ENCODE measurements at places on chromosomes 3 and 15.
A peak's percentile ranks its signal among the peaks of the same experiment; 100 is the strongest.

DNA sequence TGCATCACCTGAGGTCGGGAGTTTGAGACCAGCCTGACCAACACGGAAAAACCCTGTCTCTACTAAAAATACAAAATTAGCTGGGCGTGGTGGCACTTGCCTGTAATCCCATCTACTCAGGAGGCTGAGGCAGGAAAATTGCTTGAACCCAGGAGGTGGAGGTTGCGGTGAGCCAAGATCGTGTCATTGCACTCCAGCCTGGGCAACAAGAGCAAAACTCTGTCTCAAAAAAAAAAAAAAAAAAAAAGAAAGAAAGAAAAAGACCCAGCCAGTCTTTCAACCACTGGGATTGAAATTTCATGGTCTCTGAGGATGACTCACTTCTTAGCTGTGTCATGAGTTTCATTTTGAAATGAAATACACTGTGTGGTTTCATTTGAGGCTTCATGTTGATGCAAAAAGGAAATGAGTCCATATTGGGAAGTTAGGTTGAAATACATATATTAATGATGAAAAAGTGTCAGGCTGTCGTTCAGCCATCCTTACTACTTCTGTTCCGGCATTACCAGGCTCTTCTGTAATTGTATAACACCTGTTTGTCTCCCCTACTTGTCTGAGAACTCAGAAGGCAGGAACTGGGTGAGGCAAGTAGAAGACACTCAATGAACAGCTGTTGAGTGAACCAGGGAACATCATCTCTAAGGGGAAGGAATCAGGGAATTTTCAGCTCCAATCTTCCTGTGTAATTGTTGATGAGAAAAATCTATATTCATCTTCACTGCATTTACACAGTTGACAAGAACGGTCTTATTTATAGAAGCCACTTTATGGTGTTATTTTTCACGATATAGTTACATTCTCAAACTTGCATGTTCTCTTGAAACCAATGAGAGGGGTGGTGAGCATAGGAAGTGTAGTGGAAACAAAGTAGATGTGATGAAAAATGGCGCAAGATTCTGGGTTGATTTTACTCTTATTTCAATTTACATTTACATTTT is 87.4 kb downstream of the NFKBIZ start:
- DNase-seq, result peak; percentile 83

GRCh38 chr3:47857151-47857550 is 54.2 kb downstream of the DHX30 start:
- no peak for DNase-seq

DNA sequence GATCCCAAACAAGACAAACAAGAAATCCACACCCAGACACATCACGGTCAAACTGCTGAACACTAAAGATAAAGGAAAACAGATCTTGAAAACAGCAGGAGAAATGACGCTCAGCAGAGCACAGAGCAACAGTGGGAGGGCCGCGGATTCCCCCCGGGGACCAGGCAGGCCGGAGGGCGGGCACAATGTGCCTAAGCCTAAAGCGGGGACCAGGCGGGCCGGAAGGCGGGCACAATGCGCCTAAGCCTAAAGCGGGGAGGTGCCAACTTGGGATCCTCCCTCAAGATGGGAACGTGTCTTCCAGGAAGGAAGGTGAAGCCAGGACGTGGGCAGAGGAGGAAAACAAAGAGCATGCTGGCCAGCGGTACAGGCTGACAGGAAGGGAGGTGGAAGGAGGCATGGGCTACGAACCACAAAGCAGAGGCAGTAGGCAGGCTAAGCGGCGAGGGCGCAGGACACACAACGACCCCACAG is 31.1 kb downstream of the CYFIP1 start:
- DNase-seq, result peak; percentile 49

- no peak for DNase-seq
Measured at GRCh38 chr15:63025460-63025859, 17.1 kb upstream of the TPM1 start.

DNA sequence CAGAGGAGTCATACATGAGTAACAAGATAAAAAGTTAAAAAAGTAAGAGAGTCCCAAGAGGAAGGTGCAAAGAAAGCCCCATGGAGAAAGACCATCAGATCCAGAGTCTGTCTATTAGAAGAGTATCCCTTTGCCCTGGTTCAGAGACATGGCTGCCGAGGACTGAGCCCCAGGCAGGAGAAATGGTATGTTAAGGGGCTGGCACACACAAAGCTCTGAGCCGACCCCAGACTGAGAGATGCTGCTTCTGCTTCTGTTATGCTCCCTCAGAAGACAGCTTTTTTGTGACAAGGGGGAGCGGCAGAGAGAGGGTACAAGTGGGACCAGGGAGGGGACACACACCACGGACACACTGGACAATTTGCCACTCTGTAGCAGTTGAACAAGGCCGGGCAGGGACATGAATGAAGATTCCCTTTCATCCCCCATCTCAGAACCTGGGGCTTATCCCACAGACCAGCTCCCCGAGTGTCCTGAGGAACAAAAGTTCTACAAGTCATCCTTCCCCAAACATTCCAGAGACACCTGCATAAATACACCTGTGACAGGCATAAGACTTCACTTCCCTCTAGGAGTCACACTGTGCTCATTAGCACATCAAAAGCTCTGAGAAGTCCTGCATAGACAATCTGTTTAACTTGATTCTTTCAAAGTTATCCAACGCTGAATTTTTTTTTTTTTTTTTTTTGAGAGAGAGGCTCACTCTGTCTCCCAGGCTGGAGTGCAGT is 161.6 kb upstream of the WNT5A start:
- DNase-seq, result no peak

GRCh38 chr3:278300-279064 is 81.9 kb downstream of the CHL1 start:
- DNase-seq, result no peak

DNA sequence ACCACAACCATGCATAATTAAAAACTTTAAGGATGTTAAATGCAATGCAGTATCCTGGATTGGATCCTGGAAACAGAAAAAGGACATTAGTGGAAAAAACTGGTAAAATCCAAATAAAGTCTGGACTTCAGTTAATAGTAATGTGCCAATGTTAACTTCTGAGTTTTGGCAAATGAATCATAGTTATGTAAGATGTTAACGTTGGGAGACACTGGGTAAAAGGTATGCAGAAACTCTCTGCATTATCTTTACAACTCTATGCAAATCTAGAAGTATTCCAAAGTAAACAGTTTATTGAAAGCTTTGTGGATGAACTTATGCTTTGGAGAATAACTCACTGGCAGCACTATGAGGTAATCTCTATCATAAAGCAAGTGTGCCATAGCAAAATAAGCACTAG is 357.4 kb downstream of the RORA start:
- no peak for DNase-seq

- DNase-seq, result no peak
Measured at GRCh38 chr15:43439268-43439667, 53.7 kb downstream of the TP53BP1 start.

- no peak for DNase-seq
Measured at GRCh38 chr3:144054766-144055165, 83.1 kb downstream of the DIPK2A start.

GRCh38 chr15:33722005-33722672 is 246.2 kb upstream of the CHRM5 start:
- peak; percentile 64 for DNase-seq

GRCh38 chr3:49745986-49746385 is 22.2 kb upstream of the GMPPB start:
- DNase-seq, result peak; percentile 49

- DNase-seq, result no peak
Measured at GRCh38 chr15:43250785-43251184, 15.9 kb downstream of the TGM5 start.

DNA sequence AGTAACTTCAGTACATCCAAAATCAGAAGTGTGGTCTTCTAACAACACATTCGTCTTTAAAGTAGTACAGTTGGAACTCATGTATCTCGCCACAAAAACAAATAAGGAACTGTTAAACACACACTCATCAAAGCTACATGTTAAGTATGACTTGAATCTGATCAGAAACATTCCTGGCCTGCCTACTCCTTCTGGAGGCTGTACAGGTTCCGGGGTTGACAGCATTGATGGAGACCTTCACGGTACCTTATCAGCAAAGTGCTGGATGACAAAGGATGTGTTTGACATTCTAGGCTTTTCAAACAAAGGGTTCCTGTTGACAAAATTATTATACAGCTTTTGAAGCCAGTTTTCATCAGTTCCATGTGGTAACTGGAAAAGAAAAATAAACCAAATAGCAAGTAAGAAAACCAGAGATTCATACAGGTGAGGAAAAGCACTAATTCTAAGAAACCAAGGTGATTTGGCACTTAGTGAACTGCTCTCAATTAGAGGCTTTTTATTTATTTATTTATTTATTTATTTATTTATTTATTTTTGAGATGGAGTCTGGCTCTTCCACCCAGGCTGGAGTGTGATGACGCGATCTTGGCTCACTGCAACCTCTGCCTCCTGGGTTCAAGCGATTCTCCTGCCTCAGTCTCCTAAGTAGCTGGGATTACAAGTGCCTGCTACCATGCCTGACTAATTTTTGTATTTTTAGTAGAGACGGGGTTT is 44.3 kb downstream of the MYO5C start:
- no peak for DNase-seq

DNA sequence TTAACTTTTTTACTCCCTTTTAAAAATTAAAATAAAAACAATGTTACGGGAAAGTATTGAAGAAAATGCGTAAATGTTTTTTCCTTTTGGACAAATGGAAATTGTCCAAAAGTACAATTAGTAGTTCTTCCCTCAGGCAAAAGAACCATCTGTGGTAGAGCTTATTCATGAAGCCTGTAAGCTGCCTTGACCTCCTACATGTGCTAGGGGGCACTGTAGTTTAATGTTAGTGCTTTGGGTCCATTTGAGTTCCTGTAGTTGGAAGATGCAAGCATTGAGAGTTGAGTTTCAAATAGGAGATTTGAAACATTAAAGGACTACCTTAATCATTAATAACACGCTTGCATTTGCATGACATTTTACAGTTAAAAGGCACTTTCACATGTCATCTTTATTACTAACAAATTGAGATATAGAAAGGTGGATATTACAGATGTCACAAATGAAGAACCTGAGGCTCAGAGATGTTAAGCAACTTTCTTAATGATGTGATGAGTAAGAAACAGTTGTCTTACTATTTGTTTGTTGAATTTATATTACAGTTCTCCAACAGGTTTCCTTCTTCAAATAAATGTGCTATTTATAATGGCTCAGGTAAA is 1.8 kb upstream of the ZNF385D start:
- peak; percentile 60 for DNase-seq

DNA sequence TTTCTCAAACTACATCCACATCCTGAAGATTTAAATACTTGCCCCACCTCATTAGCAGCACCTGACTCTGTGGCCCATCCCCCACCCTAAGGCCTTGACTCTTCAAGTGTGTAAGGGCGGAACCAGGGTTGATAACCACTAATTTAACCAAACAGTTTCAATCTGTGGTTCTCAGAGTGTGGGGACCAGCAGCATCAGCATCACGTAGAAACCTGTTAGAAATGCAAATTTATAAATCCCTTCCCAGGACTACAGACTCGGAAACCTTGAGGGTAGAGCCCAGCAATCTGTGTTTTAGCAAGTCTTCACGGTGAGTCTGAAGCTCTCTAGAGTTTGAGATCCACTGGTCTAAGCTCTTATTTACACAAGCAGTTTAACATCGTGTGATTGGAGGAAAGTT is 12.4 kb downstream of the GNB4 start:
- no peak for DNase-seq

DNA sequence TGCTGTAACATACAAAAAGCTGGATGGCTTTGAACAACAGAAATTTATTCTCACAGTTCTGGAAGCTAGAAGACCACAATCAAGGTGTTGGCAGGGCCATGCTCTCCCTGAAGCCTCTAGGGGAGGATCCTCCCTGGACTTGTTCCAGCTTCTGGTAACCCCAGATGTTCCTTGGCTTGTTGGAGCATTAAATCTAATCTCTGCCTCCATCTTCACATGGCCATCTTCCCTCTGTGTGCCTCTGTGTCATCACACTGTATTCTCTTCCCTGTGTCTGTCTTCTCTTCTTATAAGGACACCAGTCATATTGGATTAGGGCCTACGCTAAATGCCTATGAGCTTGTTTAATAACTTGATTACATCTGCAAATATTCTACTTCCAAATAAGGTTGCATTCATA is 109.5 kb downstream of the STAG1 start:
- DNase-seq, result no peak

DNA sequence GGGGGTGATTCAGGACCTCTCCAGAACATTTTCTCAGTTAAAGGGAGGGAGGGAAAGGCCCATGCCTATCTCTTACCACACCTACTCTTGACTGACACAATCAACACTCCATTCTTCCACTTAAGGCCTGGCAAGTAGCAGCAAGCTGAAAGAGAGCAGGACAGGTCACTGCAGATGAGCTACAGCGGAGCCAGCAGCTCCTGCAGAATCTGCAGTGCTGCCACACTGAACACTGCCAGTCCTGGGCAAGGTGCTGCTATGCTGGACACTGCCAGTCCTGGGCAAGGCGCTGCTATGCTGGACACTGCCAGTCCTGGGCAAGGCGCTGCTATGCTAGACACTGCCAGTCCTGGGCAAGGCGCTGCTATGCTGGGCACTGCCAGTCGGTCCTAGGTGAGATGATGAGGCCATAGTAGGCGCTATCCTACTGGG is 143.7 kb downstream of the MYLK start:
- DNase-seq, result no peak

DNA sequence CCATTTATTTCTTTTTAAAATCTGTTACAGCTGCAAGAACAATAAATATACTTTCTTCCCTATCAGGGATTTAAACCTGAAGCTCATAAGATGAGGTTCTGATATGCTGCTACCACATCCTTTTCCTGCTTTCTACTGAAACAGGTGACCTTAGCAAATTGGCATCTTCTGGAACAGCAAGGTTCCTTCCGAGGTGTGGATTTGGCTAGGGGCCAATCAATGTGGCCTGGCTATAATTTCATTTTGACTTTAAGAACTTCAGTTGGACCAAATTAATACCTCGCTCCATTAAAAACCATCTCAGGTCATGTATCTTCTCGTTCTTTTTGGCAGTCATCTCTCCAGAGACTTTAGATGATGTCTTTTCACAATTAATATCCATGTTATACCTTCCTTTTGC is 53.4 kb upstream of the C3orf80 start:
- DNase-seq, result no peak

DNA sequence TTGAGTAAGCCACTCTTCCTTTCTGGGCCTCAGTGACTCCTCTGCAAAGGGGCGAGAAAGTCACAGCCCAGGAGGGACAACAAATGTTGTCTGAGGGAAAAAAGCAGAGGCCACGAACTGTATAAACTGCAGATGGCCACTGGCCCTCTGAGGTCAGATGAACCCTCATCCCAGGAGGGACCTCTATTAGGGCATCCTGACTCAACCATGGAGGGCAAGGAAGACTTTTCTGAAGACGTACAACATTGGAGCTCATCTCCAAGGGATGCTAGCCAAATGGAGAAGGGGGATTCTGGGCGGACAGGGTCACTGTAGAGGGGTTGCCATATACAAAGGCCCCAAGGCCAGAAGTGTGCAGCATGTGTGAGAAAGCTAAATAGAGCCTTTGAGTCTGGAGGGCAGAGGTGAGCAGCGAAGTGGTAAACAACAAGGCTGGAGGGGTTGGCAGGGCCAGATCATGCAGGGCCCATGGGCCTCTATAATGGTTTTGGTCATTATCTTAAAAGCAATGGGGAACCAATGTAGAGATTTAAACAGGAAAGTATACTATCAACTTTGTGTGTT is 16.7 kb downstream of the GRAMD2A start:
- DNase-seq, result no peak

Measured in EL (cell line).